ENCODE measurements at places on chromosomes 6 and 20. TPM values are rescaled to one million over a fixed set of nuclear protein-coding genes. Genes with fewer than 3 reads are reported as not detected.

DNA sequence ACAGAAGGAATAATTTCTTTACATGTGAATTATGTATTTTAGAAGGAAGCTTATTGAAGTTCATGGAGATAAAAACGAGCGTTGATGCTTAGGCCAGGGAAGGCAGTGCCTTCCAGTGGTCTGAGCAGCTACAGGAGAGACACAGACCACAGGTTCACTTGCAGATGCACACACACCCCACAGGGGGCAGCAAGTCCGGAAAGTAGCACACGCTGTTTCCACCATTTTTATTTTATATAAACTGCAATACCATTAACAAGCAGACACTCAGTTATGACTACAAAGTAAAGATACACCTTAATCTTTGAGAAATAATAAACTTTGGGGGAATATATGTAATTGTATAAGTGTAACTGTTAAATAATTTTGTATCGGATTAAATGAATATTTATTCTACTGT lies 13.5 kb upstream of the DACT2 start:
- no peak for DNase-seq

FERMT1 gene
- total RNA-seq = 0.42 TPM

DNA sequence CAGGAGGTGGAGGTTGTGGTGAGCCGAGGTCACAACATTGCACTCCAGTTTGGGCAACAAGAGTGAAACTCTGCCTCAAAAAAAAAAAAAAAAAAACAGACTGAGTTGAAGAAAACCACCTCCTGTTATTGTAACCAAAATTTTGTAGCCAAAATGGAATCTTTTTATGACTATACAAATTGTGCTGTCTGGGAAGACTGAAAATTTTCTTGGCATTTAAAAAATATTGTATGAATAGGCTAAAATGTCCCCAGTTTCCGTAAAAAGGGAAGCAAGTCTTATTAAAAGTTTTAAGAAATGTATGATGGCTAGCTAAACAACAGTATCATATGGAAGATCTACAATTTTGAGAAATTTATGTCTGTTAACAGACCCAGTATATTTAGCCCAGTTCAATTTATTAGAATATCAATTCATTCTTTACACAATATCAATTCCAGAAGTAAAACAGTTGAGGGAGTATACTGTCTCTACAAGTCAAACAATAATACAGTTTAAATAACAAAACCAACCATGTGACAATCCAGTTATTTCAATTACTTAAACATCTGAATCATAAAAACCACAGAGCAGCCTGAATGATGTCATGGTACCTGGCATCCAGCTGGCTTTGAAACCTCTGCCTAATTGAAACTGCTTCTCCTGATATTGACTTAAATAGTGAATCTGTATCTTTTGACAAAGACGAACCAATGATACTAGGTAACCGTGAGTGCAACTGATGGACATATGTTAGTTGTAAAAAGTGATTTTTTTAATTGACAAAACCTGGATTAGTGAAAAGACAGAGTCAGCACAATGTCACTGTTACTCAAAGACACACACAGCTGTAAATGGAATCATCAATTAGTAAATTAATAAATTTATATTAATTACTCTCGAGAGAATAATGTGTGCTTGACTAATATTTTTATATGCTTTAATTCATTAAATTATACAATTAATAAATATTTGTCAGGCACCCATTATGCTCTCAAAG lies 166.6 kb upstream of the MARCKS start:
- DNase-seq = peak; percentile 8

NNAT gene
- 8.3 TPM for total RNA-seq

- no peak for DNase-seq
Observed at GRCh38 chr6:46265373-46265772, 94.6 kb upstream of the ENPP5 start.

GRCh38 chr6:137136065-137136464 lies 37.4 kb downstream of the IL22RA2 start:
- no peak for DNase-seq

GRCh38 chr6:165920896-165921671 lies 246.6 kb downstream of the TBXT start:
- DNase-seq = no peak

WFDC5 gene
- not detected for total RNA-seq

PHACTR3 gene
- 0.42 TPM for total RNA-seq

NHSL1 gene
- total RNA-seq = 15.6 TPM

NTSR1 gene
- 0.83 TPM for total RNA-seq

GRCh38 chr6:95687839-95688238 lies 110.5 kb downstream of the MANEA start:
- DNase-seq = no peak

DNA sequence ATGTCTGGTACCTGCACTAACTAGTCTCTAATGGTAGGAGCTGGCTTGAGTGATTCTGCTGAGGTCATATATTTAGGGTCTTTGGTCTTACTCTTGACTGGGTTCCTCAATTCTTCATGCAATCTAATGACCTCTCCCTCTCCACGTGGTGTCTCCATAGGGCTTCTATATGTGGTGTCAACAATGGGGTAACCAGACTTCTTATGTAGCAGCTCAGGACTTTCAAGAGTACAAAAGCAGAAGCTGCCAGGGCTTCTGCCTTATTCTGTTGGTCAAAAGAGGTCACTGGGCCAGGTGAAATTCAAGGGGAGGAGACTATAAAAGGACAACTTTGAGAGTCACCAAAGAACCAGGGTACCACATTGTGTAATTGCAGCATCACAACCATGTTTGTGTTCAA lies 54.3 kb downstream of the NUS1 start:
- DNase-seq = no peak

LINC00237 gene
- total RNA-seq = not detected

ACSS1 gene
- 36.6 TPM for total RNA-seq

COL20A1 gene
- total RNA-seq = 0.32 TPM

DNA sequence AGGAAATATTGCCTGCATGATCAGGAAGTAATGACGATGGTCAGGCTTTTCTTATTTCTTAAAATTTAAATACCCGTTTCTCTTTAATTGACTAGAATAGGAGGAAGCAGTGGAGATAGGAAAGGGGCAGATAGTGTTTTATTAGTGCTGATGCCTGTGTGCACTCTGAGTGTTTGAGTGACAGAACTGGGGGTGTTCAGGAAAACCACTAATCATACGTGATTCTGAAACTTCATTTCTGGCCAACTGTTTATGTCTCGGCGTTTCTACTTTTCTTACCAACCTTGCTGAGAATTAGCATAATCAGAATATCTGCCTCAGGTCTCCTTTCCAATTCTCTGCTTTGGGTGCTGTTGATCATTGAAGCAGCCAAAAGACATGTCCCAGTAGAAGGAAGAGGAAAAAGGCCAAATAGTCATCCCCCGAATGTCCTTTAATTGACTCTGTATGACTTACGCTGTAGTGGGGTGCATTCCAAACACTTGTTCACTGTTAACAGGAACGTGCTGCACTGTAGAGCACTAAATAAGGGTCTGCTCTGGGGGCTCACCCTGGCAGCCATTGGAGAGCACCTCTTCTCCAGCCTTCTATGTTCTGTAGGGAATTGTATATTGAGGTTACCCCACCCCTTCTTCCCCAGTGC lies 152.9 kb downstream of the JARID2 start:
- no peak for DNase-seq

DNA sequence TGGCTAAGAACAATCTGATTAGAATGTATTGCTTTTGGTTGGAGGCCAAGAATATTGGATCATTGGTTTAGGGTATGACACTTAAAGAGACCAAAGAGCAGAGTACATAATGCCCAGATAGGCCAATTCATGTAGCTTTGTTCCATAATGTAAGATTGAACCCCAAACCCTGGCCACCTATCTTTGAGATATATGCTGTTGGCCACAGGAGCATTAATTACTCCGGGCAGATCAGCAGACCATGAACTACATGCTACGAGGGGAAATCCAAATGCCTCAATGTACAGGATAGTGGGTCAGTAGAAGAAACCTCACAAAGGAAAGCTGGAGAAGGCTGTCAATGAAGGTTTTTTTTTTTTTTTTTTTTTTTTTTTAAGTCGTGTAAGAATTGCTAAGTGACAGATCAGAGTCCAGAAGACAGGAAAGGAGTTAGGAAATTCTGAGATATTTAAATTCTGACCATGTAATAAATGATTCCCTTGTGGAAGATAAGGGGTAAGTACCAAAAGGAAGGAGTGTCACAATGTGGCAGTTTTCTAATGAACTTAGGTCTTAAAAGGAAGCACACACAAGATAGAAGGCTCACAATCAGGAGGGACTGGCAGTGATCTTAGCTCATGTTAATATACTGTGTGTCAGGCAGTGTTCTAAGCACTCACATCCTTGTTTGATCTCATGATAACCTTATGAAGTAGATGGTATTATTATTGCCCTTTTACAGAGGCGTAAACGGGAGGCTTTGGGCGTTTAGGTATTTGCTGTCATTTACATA lies 61.4 kb downstream of the CARMIL1 start:
- DNase-seq = no peak

DNA sequence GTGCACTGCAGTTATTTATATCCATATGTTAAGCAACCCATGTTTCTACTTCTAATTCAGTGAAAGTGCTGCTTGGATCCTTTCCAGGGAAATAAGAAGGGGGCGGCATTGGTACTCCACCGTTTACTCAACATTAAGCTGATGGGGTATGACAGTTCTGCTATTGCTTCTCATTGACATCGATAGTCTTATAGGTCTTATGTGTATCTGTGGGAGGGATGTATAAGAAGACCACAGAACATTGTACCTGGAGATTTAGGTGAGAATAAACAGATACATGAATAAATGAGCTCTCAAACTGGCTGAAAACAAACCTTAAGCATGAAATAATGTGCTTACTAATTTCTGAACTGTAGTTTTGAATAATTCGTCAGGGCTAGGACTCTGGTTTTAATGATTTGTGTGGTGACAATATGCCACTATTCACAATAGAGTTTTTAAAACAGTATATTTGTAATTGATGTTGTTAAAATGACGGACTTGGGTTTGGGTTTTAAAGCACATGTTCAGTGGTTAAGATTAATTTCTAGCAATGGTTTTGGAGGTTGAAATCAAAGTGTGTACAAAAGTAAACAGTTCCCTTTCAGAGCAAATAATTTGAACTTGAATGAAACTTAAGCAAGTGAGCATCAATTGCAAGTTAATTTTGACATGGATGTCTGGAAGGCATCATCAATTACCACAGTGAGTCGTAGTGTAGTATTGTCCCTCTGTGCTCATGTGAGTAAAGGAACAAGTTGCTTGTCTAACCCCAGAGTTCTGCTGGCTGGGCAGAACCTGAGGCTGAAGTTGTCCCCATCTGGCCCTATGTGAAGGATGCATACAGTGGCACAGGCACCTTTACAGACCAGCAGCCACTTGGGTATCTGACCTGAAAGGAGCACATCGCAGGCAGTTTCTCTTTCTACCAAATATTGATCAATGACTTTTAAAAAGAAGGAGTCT lies 84.7 kb upstream of the SUPT3H start:
- no peak for DNase-seq

RHAG gene
- total RNA-seq = 0.99 TPM

GRCh38 chr20:1734269-1734858 lies 76.8 kb upstream of the SIRPG start:
- DNase-seq = peak; percentile 34

SLC32A1 gene
- total RNA-seq = not detected

DNA sequence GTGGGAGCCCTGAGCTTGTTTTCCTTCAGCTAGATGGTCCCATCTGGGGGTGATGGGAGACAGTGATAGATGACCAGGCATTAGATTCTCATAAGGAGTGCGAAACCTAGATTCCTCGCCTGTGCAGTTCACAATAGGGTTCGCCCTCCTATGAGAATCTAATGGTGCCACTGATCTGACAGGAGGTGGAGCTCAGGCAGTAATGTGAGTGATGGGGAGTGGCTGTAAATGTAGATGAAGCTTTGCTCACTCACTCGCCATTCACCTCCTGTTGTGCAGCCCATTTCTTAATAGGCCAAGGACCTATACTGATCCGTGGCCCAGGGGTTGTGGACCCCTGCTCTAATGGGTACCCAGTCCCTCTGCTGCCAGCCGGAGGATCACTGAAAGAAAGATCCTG lies 20.7 kb upstream of the KCNB1 start:
- DNase-seq = no peak

CLDN20 gene
- total RNA-seq = not detected

DDO gene
- 1.5 TPM for total RNA-seq

DNA sequence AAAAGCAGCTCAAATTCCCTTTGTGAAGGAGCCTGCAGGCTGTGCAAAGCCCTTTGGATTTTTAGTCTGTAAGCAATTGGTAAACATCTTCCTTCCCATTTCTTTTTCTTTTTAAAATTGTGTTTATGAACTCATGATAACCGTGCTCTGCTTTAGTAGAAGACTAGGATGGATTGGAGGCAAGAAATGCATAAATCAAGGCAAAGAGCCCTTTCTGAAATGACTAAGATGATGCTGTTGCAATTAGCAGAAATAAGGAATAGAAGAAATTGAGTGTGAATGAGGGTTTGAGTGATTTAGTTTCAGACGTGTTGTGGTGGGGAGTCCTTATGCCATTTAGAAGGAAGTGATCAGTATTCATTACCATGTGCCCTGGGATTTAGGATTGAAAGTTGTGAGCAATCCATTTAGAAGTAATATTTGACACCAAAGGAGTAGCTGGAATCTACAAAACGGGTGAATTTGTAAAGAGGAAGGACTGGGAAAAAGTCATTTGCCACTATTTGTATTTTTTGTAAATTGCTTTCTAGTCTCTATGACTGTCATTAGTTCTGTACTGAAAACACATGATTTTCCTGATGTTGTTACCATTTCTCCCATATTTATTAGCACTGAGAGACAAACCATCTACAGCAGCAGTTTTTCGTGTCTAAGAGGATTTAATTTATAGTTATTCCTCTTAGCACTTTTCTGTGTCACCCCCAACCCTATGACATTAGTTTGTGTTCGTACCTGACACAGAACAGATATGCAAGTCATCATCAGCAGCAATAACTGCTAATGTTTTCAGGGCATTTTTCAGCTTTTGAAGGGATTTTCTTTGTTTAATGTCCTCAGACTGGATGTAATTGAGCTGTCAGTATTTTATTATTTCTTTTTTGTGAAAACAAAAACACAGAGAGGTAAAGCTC lies 265.0 kb downstream of the UTRN start:
- DNase-seq = no peak

GRCh38 chr20:2237059-2237458 lies 58.7 kb upstream of the TGM3 start:
- DNase-seq = no peak

BCKDHB gene
- 26.2 TPM for total RNA-seq

DNA sequence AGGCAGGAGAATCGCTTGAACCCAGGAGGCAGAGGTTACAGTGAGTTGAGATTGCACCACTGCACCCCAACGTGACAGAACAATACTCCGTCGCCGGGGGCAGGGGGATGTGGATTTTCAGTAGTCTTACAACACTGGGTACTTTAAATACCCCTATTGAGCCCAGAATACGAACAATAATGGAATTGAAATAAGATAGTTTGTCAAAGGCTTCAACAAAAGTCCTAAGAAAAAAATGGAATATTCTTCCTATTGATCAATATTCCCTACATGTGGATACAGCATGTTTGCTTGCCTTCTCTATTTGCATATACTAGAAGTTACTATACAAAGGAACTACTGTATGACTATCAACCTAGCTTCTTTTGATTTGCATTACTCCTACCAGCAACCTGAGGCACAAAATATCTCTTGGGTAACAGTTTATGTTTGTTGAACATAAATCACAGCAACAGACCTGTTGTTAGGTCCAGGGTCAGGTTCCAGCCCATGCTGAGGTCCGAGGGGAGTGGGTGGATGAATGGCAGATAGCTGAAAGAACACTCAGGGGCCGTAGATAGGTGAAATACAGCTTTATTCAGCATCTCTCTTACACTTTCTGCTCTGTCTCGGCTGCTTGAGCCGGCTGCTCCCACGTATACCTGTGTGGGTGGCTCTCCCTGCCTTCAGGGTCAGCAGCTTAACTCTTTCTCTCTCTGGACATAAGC lies 23.8 kb downstream of the MAN1A1 start:
- no peak for DNase-seq

CFAP206 gene
- 0.26 TPM for total RNA-seq

GRCh38 chr20:15716256-15716655 lies 857.0 kb downstream of the KIF16B start:
- DNase-seq = no peak
